K562 (cell line): ENCODE measurements at places on chromosomes 6 and 20.

DNA sequence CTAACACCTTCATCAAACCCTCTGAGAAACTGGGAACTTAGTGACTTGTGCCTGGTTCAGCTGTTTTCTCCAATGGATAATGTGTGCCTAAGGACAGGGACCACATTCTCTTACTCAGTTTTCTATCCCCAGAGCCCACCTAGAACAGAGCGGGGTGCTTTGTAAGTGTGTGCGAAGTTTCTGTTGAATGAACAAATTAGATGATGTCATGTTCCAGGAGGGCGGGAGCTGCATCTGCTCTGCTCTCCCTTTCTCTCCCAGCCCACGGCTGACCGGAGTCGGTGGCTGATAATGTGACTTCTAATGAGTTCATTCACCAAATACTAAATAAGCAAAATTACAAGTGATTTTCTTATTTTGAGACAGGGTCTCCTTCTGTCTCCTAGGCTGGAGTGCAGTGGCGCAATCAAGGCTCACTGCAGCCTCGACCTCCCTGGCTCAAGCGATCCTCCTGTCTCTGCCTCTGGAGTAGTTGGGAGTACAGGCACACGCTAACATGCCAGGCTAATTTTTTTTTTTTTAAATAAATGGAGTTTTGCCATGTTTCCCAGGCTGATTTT lies 60.7 kb upstream of the FNDC1 start:
- no peak for DNase-seq

DNA sequence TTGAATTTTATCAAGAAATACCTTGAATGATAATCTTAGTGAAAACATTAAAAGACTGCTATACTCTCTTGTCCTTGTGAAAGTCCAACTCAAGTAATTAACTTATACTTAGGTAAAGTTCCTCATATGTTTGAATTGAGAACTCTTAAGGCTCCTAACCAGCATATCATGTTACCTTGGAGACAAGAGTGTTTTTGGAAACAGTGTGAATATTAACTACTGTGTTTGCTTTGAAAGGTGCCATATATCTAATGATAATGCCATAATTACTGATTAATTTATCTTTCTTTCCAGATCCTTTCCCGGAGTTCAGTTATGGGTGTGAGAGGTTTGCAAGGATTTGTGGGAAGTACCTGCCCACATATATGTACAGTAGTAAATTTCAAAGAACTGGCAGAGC lies 10.5 kb downstream of the FAM120B start:
- DNase-seq: no peak

GRCh38 chr6:52143551-52143950 lies 42.6 kb upstream of the IL17A start:
- no peak for DNase-seq

DNA sequence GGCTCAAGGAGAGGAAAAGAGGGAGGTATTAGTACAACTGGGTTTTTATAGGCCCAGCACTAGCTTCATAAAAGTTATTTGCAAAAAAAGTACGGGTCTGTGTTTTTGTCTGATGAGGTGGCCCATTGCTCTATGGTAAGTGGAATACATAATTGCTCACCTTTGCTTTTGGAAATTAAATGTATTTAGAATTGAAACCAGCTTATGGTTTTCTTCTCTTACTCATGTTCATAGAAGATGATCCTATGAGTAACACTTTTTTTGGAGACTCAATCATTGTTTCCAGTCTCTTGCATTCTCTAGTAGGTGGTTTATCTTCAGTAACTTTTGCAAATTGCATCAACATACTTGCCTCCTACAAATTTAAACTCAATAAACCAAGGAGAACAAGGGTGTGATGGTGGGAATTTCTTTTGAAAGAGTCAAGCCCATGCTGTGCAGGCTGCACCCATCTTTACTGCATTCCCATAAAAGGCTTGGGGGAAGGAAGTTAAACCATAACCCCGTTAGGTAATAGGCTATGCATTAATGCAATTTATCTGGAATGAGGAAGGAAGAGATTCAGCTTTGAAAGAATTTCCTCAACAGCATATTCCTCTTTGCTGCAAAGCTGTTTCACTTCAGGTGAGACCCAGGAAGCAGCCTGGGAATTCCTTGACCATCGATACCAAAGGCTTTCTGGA lies 48.5 kb upstream of the EDN1 start:
- no peak for DNase-seq

- DNase-seq: no peak
Measured at GRCh38 chr6:104959026-104959858, 2.3 kb downstream of the LIN28B start.

DNA sequence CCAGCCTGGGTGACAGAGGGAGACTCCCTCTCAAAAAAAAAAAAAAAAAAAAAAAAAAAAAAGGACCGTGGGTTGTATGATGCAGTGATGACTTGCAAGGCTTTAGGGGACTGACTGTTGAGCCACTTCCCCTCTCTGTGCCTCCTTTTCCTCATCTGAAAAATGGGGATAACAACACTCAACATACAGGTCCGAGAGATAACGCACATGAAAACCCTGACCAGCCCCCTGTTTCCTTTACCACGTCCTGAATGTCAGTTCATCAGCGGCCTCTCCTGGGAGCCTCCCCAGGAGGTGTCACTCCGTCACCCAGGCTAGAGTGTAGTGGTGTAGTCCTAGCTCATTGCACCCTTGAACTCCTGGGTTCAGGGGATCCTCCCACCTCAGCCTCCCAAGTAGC lies 3.9 kb downstream of the SLA2 start:
- DNase-seq: peak; percentile 36

GRCh38 chr6:23637296-23637695 lies 488.7 kb upstream of the NRSN1 start:
- DNase-seq: no peak

GRCh38 chr20:1332749-1333300 lies 3.9 kb upstream of the SDCBP2 start:
- DNase-seq: no peak

DNA sequence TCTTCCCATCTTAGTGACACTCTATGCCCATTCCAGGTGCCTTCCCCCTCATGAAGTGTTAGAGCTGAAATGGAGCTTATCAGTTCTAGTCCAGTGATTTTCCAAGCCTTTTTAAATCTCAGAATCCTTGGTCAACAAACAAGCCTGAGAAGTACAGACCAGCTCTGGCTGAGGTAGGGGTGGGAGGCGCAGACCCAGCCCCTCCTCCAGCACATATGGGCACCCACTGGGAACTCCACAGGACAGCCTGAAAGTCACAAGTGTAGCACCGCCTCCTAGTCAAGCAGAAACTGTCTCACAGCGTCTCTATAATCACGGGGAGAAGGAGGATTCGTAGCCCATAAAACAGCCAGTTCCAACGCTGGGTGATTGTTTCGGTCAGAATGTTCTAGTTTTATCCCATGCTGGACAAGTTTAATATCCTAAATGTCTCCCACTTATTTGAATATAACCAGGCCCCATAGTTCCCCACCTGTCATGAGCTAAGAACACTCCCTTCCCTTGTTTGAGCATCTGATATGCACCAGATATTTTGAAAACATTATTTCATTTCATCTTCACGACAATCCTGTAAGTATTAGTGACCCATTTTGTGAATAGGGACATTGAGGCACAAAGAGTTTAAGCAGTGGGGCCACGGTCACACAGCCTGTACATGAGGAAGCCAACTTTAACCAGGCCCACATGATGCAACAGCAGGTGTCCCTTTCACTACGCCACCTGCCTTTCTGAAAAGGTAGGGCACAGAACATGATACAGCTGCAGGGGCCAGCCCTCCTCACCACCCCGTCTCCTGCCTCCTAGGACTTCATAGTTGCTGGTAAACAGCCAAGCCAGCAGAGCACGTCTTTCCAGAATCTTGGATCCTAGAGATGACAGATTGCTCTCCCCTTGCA lies 40.1 kb downstream of the TRAF3IP2 start:
- DNase-seq: no peak

DNA sequence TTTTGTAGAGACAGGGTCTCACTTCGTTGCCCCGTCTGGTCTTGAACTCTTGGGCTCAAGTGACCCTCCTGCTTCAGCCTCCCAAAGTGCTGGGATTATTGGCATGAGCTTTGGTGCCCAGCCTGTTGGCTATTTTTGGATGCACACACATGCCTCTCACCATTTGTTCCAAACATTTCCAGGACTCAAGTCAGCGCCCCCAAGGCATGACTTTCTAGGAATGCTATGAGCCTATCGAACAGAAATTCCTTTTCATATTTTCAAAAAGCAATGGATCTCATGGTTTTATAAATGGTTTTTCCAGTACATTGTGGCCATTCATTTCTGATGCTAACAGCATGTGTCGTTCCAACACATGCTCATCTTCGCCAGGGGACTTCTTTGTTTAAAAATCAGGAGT lies 119.3 kb upstream of the NAA20 start:
- DNase-seq: no peak
